ENCODE measurements at places on chromosomes 3 and 15.

DNA sequence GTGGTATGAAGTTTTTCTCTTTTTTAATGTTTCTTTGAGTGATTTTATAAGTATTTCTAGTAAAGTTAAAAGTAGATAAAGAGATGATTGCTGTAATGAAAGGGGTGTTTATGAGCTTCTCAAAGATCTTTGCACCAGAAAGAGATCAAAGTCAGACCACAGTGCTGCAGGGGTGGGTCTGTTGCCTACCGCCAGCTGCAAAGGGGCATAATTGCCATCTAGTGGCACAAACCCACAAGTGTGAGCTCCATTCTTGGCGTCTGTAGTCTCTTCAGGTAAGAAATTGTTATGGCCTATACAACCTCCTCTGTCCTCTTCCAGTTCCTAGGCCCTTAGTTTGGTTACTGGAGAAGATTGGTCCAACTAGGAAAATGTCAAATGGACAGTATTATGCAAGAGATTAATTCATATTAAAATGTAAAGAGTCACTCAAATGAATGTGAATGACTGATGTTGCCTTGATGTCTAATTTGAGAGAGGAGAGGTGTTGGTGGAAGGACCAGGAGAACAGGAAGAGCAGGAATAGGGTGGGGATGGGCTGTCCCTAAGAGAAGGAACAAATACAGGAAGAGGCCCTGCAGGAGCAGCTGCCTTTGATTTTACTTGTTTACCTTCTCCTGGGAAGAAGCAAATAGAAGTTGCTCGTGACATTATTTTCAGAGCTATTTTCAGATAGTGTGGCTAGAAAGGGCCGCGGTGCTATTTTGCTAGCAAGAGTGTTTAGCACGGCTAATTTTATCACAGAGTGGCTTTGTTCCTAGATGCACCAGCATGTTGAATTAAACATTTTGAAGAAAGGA, 53.0 kb upstream of the GSK3B start:
- DNase-seq: peak; percentile 7

DNA sequence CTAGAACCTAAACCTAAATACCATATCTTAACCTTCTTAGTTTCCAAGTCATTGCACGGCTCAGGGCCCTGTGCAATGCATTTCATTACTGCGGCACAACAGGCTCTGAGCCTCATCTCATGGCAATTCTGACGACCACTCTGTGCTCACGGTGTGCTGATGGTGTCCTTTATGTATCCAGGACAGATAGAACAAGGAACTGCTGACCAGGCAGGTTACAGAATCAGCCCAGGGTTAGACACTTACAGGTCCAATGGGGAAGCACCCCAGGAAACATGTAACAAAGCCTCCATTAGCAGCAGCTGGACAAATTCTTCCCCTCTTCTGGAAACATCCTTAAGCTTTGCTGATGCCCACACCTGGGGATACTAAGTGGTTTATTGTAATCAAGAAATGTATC, 91.9 kb upstream of the NSMCE3 start:
- no peak for DNase-seq

GRCh38 chr3:115814006-115814405, 190.7 kb downstream of the GAP43 start:
- no peak for DNase-seq

DNA sequence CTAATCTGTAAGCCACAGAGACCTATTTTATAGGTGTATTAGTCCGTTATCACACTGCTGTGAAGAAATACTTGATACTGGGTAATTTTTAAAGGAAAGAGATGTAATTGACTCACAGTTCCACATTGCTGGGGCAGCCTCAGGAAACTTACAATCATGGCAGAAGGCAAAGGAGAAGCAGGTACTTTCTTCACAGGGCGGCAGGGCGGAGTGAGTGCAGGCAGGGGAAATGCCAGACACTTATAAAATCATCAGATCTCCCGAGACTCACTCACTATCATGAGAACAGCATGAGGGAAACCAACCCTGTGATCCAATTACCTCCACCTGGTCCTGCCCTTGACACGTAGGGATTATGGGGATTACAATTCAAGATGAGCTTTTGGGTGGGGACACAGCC, 108.7 kb downstream of the GALK2 start:
- no peak for DNase-seq

GRCh38 chr3:35638980-35639253, 408 bp upstream of the ARPP21 start:
- no peak for DNase-seq

- no peak for DNase-seq
Observed at GRCh38 chr15:60762638-60763037, 283.7 kb upstream of the ICE2 start.

DNA sequence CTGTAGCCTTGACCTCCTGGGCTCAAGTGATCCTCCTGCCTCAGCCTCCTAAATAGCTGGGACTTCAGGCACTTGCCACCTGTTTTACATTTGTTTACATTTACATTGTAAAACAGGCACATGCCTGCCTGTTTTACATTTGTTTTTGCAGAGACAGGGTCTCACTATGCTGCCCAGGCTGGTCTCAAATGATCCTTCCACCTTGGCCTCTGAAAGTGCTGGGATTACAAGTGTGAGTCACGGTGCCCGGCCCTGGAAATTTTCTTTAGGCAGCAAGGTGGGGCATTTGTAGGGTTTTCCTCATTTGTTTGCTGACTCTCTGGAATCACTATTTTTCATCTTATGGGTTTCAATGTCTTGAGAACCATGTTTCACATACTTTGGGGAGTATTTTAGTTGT, 25.0 kb downstream of the PIF1 start:
- no peak for DNase-seq

DNA sequence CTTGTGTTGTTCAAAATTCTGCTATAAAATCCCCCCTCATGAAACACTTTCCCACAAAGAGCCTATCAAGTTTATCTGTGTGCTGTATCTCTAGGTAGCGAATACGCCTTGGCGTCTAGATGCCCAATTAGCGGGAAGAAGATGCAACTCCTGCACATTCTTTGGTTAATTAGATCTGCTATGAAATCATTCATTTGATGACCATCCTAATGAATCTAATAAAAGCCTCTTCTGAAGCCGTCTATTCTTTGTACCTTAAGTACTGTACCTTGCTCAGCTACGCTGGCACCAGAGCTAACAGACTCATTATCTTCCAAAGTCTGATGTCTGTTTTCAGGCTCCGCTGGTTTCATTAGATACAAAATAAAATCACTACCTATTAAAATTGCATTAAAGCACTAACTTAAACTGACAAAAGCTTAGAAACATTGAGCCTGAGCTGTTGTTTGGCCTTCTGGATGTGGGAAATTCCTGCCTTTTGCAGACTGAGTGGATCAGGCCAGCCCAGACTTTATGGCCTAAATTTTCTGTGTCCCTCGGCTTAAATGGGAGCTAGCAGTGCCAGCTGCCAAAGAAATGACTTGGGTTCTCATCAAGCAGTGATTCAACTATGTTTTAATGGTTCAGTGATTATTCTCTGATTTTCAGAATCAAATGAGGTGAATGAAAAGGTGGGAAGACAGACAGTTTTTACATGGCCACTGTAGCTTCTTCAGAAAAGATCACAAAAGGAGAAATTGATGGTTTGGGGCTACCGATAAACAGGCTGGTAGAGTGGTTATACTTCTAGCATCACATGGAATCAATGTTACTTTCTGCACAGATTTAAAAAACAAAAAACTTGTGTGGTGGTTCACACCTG, 28.4 kb upstream of the CHST2 start:
- no peak for DNase-seq

DNA sequence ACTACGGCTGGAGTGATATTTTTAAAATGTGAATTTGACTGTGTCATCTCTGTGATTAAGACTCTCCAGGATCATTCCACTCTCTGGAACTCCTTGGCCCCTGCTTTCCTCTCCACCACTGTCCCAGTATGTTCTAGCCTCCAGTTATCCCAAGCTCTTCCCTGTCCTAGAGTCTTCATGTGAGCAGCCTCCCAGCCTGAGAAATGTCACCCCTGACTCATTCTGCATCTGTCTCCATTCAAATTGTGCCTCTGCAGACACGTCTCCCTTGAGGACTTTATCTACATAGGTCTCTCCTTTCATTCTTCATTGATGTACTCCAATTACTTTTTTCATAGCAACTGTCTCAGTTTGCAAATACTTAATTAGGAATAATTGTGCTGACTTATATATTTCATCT, 317.7 kb upstream of the ADAMTS9 start:
- no peak for DNase-seq

DNA sequence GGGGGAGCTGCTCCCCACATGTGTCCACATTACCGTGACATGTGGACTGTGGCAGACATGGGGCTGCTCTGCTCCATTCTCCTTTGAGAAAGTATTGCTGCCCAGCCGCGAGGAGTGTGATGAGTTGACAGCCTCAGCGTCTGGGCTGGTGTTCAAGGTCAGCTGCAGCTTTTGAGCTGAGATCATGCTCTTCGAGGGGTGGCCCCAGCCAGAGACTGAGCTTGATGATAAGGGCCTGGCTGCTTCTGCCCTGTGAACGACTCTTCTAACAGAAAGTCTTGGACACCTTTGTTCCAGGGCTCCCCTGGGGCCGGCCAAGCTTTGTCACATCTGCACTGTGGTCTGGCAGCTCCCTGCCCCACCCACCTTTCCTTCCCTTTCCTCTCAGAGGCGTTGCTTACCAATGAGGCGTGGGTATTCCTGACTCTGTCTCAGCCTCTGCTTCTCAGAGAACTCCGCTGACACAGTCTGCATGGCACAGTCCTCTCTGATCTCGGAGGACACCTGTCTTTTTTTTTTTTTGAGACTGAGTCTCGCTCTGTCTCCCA, 86.6 kb downstream of the CHRD start:
- no peak for DNase-seq

DNA sequence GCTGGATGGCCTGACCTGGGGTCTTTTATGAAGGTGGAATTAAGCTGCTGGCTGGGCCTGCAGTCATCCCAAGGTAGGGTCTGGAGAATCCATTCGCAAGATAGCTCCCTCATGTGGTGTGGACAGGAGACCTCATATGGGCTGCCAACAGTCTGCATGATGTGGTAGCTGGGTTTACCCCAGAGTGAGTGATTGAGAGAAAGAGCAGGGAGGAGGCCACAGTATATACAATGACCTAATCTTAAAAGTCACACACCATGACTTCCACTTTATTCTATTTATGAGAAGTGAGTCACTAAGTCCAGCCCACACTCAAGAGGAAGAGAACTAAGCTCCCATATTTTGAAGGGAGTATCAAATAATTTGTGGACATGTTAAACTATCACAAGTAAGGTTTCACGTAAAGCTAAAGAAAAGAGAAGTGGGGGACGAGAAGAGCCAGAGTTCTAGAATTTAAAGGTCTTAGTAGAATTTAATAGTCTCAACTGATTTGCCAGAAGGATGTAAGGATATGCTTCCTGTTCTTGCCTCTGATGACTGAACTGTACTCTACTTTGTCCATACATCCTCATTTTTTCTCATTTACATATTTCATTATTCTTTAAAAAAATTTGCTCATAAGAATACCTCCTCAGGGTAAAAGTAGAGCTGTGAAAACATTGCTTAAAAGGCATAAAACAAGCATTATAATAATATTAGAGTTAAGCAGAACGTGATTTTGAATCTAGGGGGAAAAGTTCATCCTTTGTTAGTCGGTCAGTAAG, 184.4 kb downstream of the PEX5L start:
- no peak for DNase-seq

DNA sequence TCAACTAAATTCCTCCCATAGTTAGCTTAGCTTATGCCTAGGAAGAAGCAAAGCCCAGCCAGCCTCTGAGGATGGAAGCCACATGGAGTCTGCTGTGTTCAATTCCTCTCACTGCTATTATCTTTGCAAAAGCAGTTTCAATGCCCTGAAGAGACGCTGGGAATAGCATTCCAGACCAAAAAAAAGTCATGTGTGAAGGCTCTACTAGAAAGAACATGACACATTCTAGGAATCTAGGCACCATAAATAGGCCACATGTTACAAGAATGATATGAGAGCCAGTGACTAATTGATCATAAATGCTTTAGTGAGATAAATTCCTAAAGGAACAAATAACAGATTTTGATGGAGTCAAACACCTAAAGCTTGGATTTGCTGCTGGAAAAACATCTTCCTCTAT, 800.8 kb downstream of the TUSC7 start:
- DNase-seq: no peak

- DNase-seq: no peak
Observed at GRCh38 chr3:37467761-37468160, 293.4 kb upstream of the LRRFIP2 start.

GRCh38 chr3:154701055-154701454, 271.1 kb upstream of the GPR149 start:
- no peak for DNase-seq

GRCh38 chr15:92902737-92903593, 2.8 kb downstream of the CHD2 start:
- DNase-seq: no peak

DNA sequence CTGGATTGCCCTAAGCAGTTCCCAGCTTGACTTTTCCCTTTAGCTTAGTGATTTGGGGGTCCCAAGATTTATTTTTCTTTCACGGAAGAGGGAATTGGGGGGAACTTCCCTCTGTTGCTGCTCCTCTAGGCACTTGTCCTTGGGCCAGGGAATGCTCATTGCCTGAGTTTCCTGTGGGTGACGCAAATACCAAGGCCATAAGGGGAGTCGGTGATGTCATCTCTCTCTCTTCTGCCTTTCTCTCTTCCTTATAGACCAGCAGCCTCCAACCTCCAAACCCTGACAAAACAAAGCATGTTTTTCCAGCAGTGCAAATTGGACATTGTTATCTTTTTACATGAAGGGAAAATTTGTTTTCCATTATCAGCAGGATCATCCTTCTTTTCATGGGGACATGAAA, 120.2 kb downstream of the ITPR1 start:
- no peak for DNase-seq

DNA sequence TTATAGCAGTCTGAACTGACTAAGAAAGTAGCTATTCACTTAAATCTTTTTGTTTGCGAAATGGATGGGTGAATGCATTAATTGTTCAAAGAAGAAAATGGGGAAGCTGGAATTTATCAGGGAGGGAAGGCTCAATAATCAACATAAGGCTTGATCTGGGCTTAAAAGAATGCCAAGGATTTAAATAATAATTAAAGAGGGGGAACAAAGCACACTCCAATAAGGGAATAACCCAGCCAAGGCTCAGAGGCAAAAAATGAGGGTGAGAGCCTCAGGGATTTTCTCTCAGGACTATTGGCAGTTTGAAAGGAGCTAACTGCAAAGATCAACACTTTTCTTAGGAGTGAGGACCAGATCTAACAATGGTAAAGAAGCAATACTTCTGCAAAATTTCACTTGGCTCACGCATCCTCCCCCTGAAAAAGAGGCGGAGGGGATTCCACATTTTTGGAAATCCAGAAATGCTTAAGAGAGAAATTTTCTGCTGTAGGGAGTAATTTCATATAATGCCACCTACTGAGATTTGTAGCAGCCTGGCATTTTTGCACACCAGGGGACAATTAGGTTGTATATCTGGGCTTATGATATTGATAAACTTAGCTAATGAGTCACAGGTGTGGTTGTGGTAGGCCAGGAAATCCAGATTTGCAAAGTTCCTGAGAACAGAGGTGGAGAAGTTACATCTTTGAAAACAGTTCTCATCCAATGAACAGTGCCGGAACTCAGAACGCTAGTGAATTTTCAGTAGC, 405.1 kb downstream of the TUSC7 start:
- no peak for DNase-seq

- DNase-seq: no peak
Observed at GRCh38 chr15:72474466-72474911, 359 bp downstream of the ARIH1 start.

- DNase-seq: no peak
Observed at GRCh38 chr3:112894258-112894657, 47.6 kb upstream of the CD200R1L start.

GRCh38 chr3:177199206-177199760, 2.0 kb upstream of the TBL1XR1 start:
- DNase-seq: no peak
